ENCODE measurements at places on chromosomes 2 and 18. TPM values are rescaled to one million over a fixed set of nuclear protein-coding genes. Genes with fewer than 3 reads are reported as not detected.

DNA sequence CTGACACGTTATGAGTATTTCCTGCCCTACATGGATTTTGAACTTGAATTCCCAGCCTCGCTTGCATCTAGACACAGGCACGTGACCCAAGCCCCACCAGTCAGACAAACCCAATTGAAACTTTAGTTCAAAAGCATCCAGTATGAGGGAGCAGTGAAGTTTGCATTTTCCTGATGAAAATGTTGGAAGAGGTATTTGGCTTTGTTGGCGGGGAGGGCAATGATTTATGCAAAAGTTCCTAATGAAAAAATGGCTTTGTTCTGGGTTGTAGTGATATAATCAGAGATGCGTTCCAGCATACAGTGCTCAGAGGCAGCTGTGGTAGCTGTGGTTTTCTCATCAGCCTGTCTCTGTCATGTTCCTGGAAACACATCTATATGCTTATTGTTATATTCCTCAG, 36.8 kb upstream of the CPS1 start:
- DNase-seq, result no peak
- H3K27me3 ChIP-seq, result peaks cover 2% of the 10 kb centered on the region
- no peak overlapping the region for H3K4me3 ChIP-seq
- no peaks in the 10 kb centered on the region for H3K36me3 ChIP-seq

DNA sequence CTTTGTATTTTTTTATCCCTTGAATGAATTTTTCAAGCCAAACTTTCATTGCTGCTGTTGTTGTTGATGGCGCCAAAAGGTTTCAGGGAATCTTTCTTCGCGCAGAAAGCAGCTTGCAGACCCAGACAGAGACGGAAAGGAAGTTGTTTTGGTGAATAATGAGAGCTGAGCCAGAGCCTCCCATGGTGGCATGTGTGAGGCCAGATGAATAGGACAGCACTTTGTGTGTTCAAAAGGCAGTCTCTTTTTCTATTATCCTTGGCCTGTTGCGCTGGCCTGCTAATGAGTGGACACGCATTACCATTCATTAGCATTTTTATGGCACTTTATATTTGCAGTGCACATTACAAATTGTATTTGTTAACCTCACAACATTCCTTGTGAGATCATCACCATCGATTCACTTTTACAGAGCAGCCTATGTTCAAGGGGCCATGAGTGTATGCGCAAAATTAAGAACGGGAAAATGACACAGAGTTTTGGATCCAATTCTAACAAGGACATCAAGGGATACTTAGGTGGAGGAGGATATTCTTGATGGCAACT, 754.7 kb downstream of the BCL11A start:
- H3K4me1 ChIP-seq, result no peaks in the 10 kb centered on the region
- no peaks in the 10 kb centered on the region for H3K27me3 ChIP-seq
- no peak overlapping the region for H3K4me3 ChIP-seq

- DNase-seq, result no peak
- H3K27ac ChIP-seq, result no peak overlapping the region
- H3K27me3 ChIP-seq, result no peaks in the 10 kb centered on the region
- no peaks in the 10 kb centered on the region for H3K4me1 ChIP-seq
Measured at GRCh38 chr2:207516206-207516605, 13.6 kb upstream of the CREB1 start.

- no peak for DNase-seq
- H3K4me3 ChIP-seq, result no peak overlapping the region
- H3K27ac ChIP-seq, result no peak overlapping the region
- no peaks in the 10 kb centered on the region for H3K36me3 ChIP-seq
- no peaks in the 10 kb centered on the region for H3K4me1 ChIP-seq
- no peaks in the 10 kb centered on the region for H3K27me3 ChIP-seq
Measured at GRCh38 chr2:55985406-55985805, 61.8 kb upstream of the EFEMP1 start.

NXPH2 gene
- total RNA-seq, result not detected
